NCI-H1436 treated with DMSO at 0.1 percent for 48 hours (cell line): ENCODE measurements at places on chromosomes 16 and 17.

- no peak for DNase-seq
These were observed 848 bp downstream of the CES3 start for GRCh38 chr16:66961914-66962313.

DNA sequence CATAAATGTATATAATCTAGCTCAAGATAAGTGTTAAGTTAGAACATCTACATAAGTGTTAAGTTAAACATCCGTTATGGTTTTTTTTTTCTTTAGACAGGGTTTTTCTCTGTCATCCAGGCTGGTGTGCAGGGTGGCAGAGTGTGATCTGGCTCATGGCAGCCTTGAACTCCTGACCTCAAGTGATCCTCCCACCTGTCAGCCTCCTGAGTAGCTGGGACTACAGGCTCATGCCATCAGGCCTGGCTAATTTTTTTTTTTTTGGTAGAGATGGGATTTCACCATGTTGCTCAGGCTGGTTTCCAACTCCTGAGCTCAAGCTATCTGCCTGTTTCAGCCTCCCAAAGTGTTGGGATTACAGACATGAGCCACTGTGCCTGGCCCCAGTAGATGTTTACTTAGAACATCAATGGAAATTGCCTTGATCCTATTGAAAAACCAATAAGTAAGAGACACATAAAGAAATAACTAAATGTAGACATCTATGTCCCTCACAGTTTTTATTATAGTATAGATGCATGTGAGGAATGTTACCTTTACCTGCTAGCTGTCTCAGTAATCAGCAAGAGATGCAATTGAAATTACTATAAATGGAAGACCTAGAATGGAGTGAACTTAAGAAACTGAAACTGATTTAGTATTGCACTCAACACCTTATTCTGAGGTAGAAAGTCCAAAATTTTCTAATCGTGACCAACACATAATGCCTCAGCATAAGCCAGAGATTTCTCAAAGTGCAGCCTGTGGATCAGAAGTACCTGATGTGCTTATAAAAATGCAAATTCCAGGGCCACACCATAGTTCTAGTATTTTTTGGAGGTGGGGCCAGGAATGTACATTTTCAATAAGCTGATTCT lies 5.5 kb upstream of the FAM20A start:
- DNase-seq: no peak

GRCh38 chr16:88049561-88050545 lies 98.6 kb downstream of the BANP start:
- DNase-seq: no peak

GRCh38 chr17:60087882-60088669 lies 9.4 kb upstream of the HEATR6 start:
- DNase-seq: no peak

DNA sequence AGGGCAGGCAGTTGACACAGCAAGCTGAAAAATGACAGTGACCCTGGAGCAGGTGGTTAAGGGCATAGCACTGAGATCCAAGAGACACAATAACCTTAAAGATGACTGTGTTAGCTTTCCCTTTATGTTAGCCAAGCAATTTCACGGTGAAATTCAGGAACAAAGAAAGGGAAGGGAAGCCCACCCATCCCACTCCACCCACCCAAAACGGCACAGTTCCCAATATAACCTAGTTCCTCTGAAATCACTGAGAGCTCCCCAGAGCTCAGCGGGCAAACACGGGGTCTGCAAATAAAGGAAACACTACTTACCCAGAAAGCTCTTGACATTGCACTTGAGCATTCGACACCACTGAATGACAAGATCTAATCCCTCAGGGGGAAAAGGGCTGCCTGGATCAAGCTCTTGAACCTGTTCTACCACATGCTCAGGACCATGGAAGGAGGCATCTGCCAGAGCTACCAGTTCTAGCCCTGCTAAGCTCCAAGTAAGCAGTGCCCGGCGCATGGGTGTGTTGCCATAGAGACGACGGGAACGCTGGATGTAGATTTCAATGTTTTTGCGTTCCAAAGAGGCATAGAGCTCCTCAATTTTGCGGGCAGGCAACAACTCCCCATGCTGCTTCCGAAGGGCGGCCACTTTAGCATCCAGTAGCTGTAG lies 10.6 kb downstream of the BLTP2 start:
- DNase-seq: no peak

- DNase-seq: no peak
These were observed 35.5 kb downstream of the GRB7 start for GRCh38 chr17:39772987-39773934.

GRCh38 chr16:87762620-87763019 lies 3.2 kb downstream of the KLHDC4 start:
- no peak for DNase-seq

GRCh38 chr17:72561266-72561665 lies 440.4 kb downstream of the SOX9 start:
- no peak for DNase-seq
